CD8-positive, alpha-beta memory T cell (primary cell): ENCODE measurements at places on chromosomes 16 and 17. TPM values are rescaled to one million over a fixed set of nuclear protein-coding genes. Genes with fewer than 3 reads are reported as not detected.

CCL16 gene
- total RNA-seq, result not detected

ALOX12 gene
- total RNA-seq, result not detected

CCL3 gene
- 1,264 TPM for total RNA-seq

SPEM1 gene
- not detected for total RNA-seq

KAT2A gene
- 53.3 TPM for total RNA-seq

ODAD4 gene
- 0.57 TPM for total RNA-seq

WSCD1 gene
- 0.13 TPM for total RNA-seq

LCAT gene
- total RNA-seq, result 12.8 TPM

G6PC1 gene
- total RNA-seq, result not detected

TTYH2 gene
- 17.1 TPM for total RNA-seq

EPOP gene
- total RNA-seq, result 50.0 TPM

CNTNAP1 gene
- 1.2 TPM for total RNA-seq

SCIMP gene
- 0.22 TPM for total RNA-seq

DNA sequence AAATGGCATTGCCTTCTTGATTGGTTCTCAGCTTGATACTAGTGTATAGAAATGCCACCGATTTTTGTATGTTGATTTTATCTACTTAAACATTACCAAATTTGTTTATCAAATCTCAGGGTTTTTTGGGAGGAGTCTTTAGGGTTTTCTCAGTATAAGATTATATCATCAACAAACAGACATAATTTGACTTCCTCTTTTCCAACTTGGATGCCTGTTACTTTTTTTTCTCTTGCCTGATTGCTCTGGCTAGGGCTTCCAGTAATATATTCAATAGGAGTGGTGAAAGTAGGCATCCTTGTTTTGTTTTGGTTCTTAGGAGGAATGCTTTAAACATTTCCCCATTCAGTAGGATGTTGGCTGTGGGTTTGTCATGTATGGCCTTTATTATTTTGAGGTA lies 29.1 kb downstream of the EFCAB13 start:
- no peak for DNase-seq

DNA sequence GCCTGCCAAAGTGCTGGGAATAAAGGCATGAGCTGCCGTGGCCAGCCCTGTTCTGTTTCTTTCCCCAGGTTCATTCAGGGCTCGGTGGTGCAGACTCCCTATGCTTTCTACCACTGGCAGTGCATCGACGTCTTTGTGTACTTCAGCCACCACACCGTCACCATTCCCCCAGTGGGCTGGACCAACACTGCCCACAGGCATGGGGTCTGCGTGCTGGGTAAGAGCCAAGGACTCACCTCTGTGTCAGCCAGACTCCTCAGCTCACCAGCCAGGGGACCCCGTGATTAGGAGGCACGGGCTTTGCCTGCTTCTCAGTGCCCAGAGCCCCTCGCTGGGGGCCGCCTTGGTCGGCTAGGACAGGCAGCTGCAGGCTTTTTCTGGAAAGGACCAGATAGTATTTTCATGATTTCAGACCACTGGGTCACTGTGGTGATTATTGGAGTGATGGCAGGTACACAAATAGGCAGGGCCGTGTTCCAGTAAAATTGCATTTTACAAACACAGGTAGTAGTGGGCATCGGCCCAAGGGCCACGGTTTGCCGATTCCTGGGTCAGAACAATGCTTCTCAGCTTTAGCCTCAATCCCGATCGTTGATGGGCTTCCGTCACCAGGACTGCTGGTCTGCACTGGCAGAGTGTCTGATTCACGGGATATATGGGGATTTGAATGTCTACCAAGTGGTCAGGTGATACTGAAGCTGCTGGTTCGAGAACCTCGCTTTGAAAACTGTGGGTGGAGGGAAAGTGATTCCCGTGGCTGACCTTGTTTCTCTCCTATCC lies 5.0 kb downstream of the ENGASE start:
- DNase-seq, result no peak

GRCh38 chr17:72733619-72734282 lies 358.7 kb downstream of the SLC39A11 start:
- DNase-seq, result no peak

- no peak for DNase-seq
Observed at GRCh38 chr16:15865742-15866141, 8.9 kb upstream of the MYH11 start.

DNA sequence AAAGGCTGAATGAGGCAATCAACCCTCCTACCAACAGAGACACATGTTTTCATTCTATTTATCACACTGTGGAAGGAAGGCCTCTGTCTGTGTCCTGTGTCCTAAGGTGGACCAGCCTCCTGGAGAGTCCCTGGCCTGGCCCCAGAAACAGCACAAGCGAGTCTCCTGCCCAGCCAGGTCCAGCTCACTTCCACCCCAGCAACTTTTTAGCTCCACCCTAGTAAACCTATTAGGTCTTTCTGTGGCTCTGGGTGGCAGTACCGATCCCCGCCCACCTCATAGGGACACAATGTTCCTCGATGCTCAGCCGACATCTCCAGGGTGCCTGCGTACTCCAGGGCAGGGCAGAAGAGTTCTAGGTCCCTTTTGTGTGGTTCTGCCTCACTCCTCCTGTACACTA lies 10.7 kb downstream of the DRC3 start:
- no peak for DNase-seq

GRCh38 chr17:19379361-19380065 lies 1.2 kb downstream of the MAPK7 start:
- no peak for DNase-seq

DNA sequence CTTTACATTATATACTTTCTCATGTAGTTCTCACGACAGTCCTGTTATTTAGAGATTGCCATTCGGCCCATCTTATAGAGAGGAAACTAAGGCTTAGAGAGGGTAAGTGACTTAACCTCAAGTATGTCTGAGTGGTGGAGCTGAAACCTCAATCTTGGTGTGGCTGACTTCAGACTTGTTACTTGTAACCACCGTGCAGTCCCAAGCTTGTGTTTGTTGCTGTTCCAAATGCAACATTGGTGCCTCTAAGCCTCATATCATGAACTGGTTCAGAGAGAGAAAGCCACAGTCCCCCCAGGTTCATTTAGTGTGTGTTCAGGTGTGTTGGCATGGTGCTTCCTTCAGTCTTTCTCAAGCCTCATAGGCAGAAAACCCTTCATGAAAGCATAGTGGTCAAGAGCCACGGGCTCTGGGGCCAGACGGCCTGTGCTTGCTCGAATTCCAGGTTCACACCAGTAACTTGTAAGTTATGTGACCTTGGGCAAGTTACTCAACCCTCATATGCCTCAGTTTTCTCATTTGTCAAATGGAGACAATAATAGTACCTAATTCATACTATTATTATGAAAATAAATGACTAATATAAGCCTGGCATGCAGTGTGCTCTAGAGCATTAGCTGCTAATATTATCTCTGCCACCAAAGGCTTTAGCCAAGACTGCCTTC lies 39.9 kb downstream of the CDH1 start:
- peak; percentile 60 for DNase-seq

DNA sequence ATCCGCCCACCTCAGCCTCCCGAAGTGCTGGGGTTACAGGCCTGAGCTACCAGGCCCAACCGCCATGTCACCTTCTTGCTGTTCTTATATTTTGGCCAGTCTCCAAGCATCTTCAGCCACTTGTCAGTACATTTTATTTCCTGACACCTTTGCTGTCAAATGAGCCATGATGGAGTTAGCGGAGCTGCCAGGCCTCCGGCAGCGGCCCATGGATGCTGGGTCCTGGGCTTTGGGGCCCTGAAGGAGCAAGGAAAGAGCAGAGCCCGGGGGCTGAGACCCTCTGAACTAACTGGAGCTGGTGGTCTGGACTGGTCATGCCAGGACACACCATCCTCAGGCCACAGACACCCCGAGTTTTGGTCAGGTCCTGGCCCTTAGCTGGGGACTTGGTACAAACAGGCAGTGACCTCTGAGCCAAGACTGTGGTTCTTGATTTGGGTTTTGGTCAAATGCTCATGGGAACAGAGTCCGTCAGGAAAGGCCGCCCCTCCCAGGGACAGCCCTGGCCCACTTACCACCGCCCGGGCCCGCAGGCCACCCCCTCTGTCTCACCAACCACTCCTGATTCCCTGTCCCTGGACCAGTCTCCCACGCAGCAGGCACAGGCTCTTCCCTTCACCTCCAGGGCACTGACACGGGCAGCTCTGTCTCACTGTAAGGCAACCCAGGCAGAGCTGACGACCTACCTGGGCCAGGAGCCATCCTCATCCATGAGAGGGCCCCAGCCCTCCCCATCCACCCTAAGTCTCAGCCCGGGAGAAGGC lies 42.0 kb downstream of the TNFRSF13B start:
- DNase-seq, result peak; percentile 20

- DNase-seq, result no peak
Observed at GRCh38 chr16:609984-610383, 20.1 kb downstream of the RAB40C start.

GRCh38 chr16:66167564-66168291 lies 198.8 kb upstream of the CDH5 start:
- DNase-seq, result no peak

- no peak for DNase-seq
Observed at GRCh38 chr16:31528523-31529107, 915 bp downstream of the AHSP start.

DNA sequence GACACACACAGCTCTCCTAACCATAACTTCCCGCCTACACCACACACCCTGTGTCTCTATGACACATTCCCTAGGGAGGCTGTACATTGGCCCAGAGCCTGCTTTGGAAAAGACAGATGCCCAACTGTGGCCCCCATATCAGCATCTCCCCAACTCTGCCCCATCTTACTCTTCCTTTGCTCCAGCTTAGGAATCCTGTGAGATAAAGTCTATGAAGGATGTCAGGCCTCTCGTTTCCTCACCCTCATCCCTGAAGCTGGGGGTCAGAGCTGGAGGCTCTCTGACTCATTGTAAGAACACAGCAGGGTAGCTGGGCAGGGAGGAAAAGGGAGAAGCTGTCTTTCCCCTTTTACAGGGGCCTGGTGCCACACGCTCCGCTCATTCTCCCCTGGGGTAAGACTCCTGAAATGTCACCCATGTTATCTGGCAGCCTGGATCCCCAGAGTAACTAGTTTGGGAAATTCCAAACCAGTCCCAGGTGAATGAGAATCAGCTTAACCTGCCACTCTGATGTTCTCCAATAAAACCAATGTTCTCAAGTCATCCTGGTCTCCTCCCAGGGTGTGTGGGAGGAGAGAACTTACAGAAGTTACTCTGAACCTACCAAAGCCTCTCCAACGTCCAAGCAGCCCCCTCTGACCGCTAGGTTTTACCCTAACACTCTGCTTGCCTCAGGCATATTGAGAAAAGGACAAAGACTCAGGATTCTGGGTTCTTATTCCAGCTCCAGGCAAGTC lies 2.8 kb downstream of the RAPGEFL1 start:
- no peak for DNase-seq

- DNase-seq, result peak; percentile 11
Observed at GRCh38 chr17:1562176-1562643, 382 bp downstream of the PITPNA start.

DNA sequence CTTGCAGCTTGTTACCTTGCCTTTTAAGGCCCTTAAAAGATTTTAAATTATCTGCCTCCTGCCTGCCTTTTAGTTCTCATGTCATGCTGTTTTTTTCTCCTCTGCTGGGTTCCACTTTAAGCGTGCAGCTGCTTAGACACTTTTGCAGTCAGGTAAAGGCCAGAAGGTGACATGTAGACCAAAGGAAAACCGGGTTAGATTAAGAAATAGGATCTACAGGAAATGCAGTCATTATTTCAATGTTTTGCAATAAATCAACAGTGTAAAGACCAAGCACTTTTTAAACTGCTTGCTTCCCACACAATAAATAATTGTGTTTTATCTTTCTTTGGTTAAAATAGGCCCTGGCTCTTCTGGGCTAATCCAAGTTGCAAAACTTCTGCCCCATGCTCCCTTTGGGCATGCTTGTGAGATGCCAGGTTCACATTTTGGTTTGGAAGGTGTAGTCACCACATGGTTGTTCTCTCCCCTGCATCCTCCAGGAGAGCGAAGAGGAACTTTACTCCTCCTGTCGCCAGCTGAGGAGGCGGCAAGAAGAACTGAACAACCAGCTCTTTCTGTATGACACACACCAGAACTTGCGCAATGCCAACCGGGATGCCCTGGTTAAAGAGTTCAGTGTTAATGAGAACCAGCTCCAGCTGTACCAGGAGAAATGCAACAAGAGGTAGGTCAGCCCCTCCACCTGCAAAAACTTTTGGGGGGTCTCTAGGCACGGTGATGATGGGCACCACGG lies 54.9 kb downstream of the SDR42E1 start:
- DNase-seq, result no peak

DNA sequence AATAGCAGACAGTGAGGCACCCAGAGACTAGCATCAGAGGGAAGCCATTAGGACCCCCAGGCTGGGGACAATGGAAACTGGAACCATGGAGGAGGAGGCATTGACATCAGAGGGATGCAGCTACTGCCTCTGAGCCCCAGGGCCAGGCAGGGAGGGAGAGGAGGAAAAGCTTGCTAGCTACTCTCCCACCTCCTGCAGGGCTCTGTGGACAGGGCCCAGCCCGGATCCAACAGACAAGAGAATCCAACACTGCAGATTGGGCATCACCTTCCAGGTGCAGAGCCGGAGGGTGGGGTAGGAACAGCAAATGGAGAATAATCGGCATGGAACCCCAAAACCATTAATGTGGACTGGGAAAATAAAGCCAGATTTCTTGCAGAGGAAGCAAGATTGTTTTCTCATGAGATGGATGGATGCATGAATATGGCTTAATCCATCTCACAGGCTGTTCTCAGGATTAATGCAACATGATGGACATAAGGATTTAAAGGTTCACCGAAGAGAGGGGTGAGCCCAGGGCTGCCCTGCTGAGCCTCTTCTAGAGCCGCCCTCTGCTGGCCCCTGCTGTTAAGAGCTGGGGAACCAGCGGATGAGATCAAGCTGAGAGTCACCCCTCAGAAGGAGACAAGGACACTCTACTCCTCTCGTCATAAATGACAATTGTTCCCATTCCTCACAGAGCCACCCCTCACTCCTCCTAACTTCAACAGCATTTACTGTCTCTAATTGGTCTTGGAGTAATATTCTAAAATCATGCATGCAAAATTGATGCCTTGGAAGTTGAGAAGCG lies 48.8 kb downstream of the DNAH3 start:
- DNase-seq, result no peak

DNA sequence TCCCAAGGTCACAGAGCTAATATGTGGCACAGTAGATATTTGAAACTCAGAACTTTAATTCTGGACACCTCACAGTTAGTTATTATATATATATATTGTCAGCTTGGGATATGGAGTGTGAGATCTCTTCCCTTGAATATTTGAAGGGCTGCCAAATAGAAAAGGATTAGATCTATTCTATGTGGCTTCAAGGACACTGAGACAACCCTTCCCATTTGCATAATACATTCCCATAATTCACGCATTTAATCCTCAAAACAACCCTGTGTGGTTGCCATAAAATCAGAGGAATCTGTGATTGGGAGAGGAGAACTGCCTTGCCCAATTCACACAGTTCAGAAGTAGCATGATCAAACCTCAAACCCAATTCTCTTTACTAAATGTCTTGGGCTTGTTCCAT lies 365.8 kb upstream of the DYNLRB2 start:
- DNase-seq, result no peak
